Hematopoietic multipotent progenitor cell (in vitro differentiated cells): ENCODE measurements at places on chromosomes 7 and 10.

- DNase-seq, result no peak
These were observed 7.7 kb downstream of the NACAD start for GRCh38 chr7:45080958-45081669.

DNA sequence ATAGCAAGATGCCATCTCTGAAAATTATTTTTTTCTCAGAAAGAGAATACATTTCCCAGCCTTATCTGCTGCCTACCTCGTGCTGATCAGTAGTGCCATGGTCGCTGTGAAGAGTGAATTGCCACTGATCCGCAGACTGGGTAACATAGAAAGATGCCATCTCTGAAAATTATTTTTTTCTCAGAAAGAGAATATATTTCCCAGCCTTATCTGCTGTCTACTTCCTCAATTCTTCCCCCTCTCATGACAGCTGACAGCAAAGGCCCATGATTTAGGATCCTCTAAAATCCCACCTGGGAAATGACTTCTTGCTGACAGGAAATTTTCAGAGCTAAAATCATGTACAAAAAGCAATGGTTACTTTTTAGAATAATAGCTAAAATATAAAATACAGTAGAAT, 92.5 kb upstream of the AHR start:
- no peak for DNase-seq

GRCh38 chr10:80598951-80599350, 61.2 kb downstream of the SH2D4B start:
- DNase-seq, result no peak

DNA sequence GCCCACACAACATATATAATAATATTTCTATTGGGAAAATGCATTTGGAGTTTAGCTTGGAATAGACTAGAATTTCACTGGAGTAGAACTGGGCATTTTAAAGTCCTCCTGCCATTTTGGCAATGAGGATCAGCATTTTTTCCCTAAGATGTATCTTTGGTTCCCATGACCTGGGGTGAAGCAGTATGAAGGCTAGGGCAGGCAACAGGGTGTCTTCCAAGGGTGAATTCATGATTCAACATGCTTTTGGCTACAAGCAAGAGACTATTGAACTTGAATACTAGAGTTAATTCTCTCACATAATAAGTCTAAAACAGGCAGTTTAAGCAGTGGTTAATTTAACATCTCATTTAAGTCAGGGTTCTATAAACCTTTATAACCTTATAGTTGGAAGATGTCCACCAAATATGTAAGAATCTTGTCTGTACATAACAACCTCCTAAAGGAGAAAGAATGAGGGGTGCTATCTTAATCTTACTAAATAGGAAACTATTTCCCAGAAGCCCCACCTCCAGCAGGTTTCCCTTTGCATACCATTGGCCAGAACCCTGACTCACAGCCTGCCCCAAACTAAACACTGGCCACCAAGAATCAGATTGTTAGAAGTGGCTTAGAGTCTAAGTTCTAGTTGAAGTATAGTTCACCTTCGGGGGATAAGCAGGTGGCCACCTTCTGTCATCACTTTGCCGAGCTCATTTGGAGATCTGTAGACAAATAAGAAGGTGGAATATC, 96.0 kb upstream of the PRPS1L1 start:
- no peak for DNase-seq

DNA sequence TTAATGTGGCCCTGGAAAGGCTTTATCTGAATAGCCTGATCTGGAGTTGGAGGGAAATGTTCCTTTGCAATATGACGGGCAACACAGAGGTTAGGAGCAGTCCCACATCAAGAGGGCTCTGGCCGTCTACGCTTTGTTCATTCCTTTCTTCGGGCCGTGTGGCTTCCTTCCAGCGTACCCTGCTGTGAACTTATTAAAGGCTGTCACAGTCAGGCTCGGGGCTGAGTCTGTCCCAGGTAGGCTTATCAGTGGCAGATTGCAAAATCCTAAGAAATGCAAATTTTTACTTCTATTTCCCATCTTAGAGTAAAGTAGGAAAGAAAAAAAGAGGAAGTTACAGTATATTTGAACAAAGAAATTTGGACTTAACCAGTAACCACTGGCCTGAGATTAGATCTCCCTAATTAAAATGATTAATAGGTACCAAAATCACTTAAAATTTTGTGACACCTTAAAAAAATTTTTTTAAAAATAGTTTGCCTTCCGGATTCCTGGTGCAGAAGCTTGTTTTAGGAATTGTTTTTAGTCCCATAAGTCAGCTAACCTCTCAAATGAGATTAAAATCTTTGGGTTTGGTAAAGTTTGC, 453.1 kb upstream of the MKI67 start:
- peak; percentile 12 for DNase-seq

DNA sequence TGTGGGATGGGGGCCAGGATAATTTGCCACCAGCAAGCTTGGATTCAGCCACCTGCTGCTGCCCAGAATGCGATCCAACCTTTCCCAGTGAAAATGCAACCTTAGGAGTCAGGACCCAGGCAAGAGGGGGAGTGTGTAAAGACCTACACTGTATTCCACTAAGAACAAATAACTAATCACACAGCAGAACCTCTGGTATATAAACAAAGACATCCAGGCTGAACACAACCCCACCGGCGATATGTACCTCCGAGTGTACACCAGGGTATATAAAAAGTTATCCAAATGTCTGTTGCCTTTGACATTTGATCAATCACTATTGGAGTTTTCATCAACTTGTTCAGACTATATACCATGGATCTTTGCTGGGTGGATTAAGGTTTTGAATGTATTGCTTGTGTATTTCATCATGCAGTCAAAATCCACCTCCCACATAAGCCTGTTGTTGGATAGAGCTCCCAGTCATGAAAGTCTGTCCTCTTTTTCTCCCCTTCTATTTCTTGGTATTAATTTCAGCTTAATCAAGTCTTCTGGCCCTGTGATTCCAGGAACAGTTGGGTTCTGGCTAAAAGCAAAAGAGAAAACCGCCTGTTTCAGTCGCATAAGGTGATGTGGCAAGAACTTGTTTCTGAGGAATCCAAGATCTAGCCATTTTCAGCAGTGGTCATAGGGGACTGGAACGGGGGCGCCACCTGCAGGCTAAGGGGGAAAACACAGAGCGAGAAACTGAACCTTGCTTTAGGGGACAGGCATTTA, 290.7 kb downstream of the CCDC3 start:
- DNase-seq, result peak; percentile 69

DNA sequence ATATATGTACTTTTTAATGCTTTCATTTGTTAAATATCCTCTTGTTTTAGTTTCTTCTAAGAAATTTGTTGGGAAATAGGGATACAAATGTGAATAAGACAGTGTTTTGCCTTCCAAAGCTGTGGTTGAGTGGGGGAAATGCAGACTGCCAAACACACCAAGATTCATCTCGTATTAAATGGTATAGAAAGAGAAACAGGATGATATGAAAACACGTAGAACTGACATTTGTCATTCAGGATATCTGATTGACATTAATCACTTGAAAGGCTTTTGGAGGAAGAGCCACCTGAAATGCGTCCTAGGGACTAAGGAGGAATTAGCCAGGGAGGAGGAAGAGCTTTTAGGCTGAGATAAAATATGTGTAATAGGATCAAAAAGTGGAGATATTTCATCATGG, 287.4 kb upstream of the SEMA3C start:
- DNase-seq, result no peak

DNA sequence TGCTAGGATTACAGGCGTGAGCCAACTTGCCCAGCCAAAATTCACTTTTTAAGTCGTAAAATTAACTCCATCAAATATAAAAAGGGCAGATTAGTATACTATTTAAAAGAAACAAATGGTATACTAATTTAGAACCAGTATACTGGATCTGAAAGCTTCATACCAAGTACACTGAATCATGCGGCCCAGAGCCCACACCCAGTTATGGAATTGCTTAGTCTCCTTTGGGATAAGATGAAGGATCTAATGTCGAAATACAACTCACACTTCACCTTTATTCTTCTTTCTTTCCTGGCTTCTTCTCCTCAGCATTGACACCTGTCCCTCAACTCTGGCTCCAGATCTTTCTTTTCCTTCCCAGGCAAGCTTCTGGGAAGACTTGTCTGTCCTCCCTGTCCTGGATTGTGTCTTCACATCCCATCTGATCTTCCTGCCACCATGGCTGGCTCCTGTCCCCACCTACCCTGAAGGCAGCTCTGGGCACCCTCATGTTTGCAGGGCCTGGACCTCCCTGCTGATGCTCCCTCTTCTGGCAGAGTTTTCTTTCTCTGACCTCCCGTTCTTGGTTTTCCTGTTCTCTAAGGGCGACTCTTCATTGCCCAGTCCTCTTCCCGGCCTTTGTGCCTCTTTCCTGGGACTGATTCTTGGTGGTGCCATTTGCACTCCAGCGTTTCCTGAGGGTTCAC, 57.8 kb upstream of the CTBP2 start:
- peak; percentile 16 for DNase-seq

GRCh38 chr10:118027397-118027796, 19.3 kb downstream of the RAB11FIP2 start:
- DNase-seq, result no peak
